ENCODE measurements at places on chromosomes 1 and 21.

DNA sequence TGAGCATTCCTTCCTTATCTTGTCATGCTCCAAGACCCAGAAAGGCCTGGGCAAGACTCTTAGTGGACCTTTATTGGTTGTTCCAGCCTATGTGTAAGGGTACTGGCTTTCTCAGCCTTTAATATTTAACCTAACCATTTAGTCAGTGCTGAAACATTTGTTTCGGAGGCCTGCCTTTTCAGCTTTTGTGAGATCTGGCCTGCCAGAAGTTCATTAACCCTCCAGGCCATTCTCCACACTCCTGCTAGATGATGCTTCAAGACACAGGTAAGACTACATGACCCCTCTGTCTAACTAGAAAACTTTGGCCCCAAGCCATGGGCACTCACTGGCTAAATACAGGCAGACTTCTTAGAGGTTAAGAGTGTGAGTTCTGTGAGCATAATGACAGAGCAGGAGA lies 138.4 kb upstream of the ZP4 start:
- DNase-seq, result no peak

DNA sequence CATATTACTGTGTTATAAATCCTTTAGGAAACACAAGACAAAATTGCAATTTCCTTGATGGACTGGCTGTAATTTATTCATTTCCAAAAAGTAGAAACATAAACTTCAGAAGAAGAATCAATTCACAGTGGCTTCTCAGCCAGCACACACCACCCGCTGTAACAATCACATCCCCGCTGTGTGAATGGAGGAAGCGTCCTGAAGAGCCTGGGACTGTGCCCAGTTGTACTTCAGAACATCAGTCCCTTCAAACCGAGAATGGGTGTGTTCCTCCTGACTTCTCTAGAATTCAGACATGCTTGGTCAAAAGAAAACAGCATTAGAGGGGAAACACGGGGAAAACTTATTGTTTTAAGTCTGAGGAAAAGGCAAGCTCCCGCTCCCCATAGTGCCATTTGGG lies 28.8 kb upstream of the CD84 start:
- DNase-seq, result no peak

- DNase-seq, result no peak
Observed at GRCh38 chr1:173717238-173717637, 2.5 kb downstream of the KLHL20 start.

GRCh38 chr1:201020721-201021629 lies 2.5 kb downstream of the KIF21B start:
- DNase-seq, result no peak

GRCh38 chr1:11664336-11665065 lies 501 bp downstream of the FBXO6 start:
- peak; percentile 31 for DNase-seq

GRCh38 chr1:58815069-58815685 lies 31.3 kb upstream of the JUN start:
- no peak for DNase-seq

DNA sequence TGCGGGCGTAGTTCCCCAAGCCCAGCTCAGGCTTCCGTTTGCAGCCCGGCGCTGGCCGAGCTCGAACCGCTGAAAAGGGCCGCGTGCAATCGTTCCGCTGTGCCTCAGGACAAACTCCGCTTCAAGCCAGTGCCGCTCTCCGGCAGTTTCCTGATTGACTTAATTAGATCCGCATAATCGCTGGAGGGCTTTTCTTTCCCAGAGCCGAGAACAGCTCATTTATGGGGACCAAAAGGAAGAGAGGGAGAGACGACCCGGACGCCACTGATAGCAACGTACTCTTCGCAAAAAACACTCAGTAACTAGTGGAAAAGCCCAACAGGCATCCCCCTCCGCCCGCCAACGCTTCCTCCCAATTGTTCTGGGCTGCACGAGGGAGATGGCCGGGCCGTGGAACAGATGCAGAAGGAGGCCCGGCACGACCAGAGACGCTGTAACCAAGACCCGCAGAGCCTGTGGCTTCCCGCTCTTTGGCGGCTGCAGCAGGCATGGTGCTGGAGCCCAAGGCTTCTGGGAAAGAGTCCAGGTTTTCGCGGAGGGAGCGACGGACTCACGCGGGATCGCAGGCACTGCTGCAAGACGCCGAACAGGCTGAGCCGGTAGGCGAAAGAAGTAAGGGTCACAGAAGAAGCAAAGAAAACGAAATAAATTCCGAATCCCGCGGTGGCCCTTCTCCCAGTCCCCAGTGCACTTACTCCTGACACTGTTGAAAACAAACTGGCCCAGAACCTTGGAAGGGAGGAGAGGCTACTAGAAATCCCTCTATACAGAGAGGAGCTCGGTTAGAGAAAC lies 3.6 kb upstream of the FOXD2 start:
- DNase-seq, result no peak

DNA sequence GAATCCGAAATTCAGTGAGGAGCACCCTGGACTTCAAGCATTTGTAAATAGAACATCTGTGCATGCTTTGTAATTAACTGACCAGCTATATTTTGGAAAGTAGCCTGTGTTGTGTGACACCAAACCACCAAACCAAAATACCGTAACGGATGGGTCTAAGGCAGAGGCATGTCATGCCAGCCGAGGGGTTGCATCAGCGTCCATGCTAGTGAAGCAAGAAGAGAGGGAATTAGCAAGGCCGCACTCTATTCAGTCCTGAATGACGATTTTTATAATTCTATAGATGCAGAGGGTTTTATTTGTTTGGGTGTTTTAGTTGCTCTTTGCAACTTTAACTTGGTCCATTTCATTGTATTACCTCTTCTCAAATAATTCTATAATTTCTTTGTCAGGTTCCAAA lies 116.8 kb upstream of the SMYD2 start:
- DNase-seq, result no peak

- DNase-seq, result no peak
Observed at GRCh38 chr21:15837645-15838044, 107.9 kb downstream of the USP25 start.

DNA sequence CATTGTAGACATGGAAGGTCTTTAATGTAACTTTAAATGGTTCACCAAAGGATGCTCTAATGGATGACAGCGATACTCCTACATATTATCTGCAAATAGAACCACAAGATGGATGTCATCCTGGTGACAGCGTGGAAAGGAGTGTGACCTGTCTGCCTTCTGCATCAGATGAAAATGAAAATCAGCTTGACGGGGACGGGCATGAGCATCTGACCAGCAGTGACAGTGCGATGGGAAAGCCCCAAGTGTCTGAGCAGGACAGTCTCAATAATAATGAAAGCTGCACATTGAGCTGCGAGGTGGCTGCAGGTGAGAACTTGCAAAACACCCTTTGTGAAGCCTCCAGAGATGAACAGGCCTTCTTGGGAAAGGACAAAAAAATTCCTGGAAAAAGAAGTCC lies 25.2 kb downstream of the CNST start:
- no peak for DNase-seq

DNA sequence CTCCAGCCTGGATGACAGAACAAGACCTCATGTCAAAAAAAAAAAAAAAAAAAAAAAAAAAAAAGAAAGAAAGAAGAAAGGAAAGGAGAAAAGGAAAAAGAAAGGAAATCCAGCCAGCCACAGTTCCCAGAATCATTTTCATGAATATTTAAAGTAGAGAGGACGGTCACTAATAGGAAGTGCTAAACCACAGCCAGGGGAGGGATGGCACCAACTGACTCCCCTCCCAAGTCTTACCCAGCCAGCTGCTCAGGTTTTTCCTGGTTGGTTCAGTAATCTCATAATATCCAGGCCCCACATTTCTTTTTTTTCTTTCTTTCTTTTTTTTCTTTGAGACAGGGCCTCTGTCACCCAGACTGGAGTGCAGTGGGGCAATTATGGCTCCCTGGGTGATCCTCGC lies 63.9 kb upstream of the AK4 start:
- DNase-seq, result no peak

- no peak for DNase-seq
Observed at GRCh38 chr1:89081005-89081404, 16.0 kb upstream of the GBP1 start.

DNA sequence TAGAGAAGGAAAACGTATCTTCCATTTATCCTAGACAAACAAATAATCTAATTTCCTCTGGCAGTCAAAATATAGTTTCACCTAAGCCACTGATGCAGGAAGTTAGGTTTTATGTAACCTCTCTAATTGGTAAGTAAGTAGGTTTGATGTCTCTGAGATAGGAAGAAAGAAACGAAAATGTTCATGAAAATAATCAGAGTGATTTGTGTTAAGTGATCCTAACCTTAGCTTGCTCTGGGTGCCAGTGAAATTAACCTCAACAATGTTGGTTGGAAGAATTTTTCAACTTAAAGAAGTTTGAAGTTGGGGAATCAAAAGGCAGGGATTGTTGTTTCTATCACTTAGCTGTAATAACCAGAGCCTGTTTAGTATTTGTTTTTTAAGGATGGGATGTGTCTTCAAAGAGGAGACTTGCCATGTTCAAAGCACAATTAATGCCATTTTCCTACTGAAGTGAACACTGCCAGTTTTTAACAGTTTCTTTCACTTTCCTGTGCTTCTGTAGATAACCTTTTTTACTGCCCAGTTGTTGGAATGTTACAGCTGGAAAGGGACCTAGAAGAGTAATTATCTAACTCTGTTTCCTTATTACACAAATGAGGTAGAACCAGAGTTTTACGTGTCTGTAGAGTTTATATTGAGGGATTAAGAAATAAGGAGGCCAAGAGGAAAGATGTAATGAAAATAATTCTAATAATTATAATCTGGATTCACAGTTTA lies 18.4 kb downstream of the HIPK1 start:
- no peak for DNase-seq

- no peak for DNase-seq
Observed at GRCh38 chr1:47575855-47576757, 138.3 kb downstream of the FOXD2 start.
